CD4-positive, alpha-beta T cell treated with Interleukin-4 for 1 hour (primary cell): ENCODE measurements at places on chromosomes 11 and 22.
A peak's percentile ranks its signal among the peaks of the same experiment; 100 is the strongest.

GRCh38 chr11:119145551-119145950, 3.3 kb upstream of the ABCG4 start:
- no peak for DNase-seq

- no peak for DNase-seq
Measured at GRCh38 chr22:28074526-28074925, 155.5 kb upstream of the PITPNB start.

- no peak for DNase-seq
Measured at GRCh38 chr11:16981651-16982194, 32.5 kb downstream of the PLEKHA7 start.

DNA sequence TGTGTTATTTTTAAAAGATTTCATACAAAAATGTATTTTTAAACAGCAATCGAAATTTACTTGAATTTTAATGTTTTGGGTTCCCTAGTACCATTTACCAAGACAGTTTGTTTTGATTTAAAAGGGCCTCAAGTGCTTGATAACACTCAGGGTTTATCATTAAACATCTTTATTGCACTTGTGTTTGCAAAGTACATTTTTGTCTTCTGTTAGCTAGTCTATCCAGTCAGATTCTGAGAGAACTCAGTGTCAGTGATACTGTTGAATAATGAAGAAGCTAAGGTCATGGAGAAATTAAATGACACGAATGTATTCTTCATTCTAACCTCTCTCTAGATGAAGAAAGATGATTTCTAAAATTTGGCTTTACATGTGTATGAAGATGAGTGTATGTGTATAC, 12.7 kb upstream of the SESN3 start:
- no peak for DNase-seq

DNA sequence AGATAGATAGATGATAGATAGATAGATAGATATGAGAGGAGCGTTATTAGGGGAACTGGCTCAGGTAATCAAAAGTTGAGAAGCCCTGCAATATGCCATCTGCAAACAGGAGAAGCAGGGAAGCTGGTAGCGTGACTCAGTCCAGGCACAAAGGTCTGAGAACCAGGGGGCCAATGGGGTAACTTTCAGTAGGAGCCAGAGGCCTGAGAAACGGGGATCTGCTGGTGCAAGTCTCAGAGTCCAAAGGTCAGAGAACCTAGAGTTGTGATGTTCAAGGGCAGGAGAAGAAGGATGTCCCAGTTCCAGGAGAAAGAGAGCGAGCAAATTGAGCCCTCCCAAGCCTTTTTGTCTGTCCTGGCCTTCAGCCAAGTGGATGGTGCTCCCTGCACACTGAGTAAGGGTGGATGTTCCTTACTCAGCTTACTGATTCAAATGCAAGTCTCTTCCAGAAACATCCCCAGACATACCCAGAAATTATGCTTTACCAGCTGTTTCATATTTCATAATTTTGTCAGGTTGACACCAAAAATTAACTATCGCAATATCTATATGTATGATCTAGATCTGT, 87.8 kb upstream of the SLC22A12 start:
- DNase-seq: no peak

GRCh38 chr11:13210424-13210823, 67.2 kb upstream of the BMAL1 start:
- DNase-seq: peak; percentile 13

DNA sequence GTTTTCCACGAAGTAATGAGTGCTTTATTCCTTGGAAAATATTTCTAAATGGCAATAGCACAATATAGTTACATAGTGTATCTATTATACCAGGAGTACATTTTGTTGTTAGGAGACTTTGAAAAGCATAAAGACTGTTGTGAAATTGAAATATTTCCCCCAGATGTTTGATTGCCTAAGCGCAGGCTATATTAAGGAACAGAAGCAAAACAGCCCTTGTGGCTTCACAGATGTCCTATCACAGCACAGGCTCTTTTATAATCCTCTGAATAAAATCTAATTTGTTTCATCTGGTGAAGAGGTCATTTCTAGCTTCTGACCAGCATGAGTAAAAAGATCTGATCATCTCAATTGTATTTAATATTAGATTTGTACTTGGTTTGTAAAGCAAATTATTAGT, 48.2 kb downstream of the BSX start:
- no peak for DNase-seq

DNA sequence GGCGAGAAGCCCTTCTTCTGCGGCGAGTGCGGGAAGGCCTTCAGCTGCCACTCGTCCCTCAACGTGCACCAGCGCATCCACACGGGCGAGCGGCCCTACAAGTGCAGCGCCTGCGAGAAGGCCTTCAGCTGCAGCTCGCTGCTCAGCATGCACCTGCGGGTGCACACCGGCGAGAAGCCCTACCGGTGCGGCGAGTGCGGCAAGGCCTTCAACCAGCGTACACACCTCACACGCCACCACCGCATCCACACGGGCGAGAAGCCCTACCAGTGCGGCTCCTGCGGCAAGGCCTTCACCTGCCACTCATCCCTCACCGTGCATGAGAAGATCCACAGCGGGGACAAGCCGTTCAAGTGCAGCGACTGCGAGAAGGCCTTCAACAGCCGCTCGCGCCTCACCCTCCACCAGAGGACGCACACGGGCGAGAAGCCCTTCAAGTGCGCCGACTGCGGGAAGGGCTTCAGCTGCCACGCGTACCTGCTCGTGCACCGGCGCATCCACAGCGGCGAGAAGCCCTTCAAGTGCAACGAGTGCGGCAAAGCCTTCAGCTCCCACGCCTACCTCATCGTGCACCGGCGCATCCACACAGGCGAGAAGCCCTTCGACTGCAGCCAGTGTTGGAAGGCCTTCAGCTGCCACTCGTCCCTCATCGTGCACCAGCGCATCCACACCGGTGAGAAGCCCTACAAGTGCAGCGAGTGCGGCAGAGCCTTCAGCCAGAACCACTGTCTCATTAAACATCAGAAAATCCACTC, 12.2 kb downstream of the ZNF74 start:
- DNase-seq: no peak

DNA sequence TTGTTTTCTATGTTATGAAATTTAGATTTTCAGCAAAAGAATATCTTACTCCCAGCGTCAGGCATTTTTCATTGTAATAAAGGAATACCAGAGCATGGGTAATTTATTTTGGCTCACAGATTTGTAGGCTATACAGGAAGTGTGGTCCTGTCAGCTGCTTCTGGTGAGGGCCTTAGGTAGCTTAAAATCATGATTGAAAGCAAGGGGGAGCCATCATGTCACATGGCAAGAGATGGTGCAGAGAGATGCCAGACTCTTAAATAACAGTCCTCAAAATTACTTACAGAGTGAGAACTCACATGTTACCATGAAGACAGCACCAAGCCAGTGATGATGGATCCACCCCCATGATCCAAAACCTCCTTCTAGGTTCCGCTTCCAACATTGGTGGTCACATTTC, 825.0 kb upstream of the CHORDC1 start:
- DNase-seq: no peak

DNA sequence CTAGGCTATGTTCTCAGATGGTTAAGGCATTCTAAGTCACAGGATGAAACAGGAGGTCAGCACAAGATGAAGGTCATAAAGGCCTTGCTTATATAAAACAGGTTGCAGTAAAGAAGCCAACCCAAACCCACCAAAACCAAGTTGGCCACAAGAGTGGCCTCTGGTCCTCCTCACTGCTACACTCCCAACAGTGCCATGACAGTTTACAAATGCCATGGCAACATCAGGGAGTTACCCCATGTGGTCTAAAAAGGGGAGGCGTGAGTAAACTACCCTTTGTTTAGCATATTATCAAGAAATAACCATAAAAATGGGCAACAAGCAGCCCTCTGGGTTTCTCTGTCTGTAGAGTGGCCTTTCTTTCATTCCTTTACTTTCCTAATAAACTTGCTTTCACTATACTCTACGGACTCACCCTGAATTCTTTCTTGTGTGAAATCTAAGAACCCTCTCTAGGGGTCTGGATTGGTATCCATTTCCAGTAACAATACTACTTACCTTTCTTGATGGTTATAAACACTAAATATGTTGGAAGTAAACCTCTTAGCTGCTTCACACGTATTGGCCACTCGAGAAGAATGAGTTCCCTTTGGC, 1237.9 kb downstream of the FAM181B start:
- DNase-seq: no peak

DNA sequence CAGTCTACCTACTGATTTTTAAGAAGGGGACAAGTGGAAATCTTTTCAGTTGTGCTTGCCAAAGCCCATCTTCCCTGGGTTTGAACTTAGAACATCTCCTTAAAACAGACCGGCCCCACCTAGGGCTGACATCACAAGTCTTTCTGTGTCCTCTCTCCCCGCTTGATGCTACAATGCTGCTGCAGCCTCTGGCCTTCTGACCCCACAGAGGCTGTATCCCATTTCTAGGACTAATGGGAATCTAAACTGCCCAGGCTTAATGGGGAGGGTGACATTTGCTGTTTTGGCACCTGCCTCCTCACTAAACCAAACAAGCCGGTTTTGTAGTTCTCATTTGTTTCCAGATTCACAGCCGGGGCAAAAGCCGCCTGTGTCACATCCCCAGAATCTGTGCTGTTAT, 121.3 kb upstream of the CADM1 start:
- no peak for DNase-seq

- DNase-seq: no peak
Measured at GRCh38 chr11:65595543-65596281, at the start of gene KCNK7. TSS of gene KCNK7 (minus strand) at chr11:65595800. CDS start at chr11:65595772, 28 bp downstream.

DNA sequence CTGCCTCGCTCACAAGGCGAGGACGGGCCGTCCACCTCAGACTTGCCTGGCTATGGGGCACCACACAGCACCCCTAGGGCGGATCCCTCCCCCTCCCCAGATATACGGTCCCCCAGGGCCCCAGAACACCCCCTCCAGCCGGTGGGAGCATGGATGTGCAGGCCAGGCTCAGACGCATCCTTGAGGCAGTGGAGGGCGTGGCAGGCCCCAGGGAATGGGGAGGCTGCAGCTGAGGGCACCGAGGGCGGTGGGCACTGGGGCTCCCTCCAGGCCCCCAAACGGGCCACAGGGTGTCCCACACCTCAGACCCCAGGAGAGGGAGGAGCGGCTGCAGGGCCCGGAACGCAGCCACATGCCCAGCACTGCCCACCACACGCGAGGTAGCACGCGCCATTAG, 12.1 kb downstream of the TTLL8 start:
- no peak for DNase-seq

- DNase-seq: no peak
Measured at GRCh38 chr11:33633251-33634003, 67.2 kb downstream of the C11orf91 start.

GRCh38 chr22:44400763-44401060, 88.0 kb upstream of the SHISAL1 start:
- peak; percentile 6 for DNase-seq

DNA sequence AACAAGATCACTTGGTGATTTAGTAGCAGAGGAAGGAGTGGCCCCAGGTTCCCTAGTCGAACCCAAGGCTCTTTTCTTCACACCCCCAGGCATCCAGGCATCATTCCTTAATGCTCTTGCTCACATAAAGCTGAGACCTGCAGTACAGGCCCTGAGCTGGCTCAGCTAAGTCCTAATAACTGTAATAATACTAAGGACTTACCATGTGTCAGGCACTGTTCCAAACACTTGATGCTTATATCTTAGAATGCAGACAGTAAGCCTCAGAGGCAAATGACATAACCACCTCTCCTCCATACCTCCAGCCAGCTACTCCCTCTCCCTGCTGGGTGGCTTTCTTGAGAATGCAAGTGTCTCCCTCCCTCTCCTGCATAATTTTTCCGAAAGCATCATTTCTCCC, 33.2 kb downstream of the ANKK1 start:
- no peak for DNase-seq

DNA sequence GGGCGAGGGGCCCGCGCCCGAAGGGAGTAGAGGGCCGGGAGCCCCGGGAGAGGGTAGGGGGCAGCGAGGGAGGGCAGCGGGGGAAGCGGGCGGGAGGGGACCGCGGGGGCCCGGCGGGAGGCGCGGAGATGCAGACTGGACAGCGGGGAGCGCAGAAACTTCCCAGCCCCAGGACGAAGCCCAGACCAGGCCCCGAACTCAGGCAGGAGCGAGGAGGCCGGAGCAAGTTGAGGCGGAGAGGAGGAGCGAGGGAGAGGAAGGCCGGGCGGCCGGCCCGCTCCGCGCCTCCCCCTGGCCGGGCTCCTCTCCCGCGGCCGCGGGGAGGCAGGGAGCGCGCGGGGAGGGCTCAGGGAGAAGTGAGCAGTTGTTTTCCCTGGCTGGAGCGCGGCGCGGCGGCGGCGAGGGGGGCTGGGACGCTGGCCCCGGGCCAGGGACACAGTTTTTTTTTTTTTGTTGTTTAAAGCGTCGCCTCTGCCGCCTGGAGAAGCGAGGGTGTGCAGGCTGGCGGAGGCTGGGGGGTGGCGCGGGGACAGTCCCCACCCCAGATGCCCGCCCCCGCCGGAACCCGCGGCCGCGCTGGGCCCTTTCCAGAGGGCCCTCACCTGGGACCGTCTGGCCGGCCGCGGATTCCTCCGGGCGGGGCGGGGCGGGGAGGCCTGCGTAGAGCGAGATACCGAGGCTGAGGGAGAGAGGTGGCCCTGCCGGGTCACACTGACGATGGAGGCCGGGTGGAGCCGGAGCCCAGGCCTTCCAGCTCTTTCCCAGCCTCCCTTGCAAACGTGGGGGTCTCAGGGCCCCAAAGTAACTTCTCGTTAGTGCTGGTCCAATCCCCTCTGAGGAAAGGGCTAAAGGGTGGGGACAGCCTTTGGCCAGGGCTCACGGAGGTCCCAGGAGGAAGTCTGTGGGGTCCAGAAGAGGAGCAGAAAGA, at the start of gene LTBP3:
LTBP3 (minus strand) TSS at position 358 of the 928 bp plus-strand sequence. CDS start 400 bp downstream, outside the sequence.
- no peak for DNase-seq

DNA sequence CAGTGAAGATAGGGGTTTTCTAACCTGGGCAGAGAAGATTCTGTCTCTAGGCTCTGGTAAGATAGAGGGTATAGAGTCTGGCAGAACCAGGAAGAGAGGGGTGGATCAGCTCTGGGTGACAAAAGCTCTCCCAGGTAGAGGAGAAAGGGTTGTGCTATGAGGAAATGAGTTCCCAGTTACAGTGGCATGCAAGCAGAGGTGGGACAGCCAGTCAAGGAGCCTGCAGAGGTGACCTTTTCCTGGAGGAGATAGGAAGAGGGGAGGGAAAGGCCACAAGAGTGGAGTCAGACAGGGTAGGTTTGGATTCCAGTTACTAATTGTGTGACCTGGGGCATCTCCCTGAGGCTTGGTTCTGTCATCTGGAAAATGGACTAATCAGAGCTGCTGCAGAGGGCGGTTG, 3.4 kb upstream of the CAPN5 start:
- no peak for DNase-seq

DNA sequence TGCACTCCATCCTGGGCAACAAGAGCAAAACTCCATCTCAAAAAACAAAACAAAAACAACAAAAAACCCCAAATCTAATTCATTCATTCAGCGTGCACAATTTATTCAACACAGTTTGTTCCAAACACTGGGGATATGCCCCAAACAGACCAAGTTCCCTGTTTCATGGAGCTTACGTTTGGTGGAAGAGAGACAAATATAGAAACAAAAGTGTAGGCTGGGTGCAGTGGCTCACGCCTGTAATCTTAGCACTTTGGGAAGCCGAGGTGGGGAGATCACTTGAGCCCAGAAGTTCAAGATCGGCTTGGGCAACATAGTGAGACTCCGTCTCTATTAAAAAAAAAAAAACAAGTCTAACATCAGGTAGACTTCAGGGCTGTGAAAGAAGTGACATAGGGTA, 52.4 kb downstream of the PTPRJ start:
- no peak for DNase-seq
